ENCODE measurements at places on chromosomes 4 and X. TPM values are rescaled to one million over a fixed set of nuclear protein-coding genes. Genes with fewer than 3 reads are reported as not detected.

The YIPF7 gene
- 4.9 TPM for total RNA-seq

The SH2D1A gene
- total RNA-seq: not detected

The PAGE4 gene
- total RNA-seq: not detected

The MTNR1A gene
- not detected for total RNA-seq

The UGT2B11 gene
- total RNA-seq: not detected

The HERC5 gene
- total RNA-seq: 1.5 TPM

The OTUD6A gene
- total RNA-seq: not detected

The NR0B1 gene
- total RNA-seq: not detected

The CDKL2 gene
- 0.59 TPM for total RNA-seq
